ENCODE measurements at places on chromosomes 4 and X.

DNA sequence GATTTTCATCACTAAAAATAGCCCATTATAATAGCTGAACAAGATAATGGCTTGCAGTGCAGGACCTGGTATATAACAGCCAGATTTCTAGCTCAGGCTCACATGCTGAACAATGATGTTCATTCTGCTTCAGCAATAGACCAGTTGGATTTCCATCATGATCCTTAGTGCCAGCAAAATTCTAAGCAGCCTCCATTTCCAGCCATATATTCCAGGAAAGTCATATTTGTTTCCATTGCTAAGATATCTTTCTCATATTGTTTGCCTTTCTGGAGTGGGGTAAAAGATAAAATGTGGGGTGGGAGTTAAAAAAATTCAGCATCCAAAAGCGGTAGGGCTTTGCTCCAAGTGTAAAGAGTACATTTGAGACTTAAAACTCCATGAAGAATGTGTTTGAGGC lies 2344.1 kb downstream of the PCDH7 start:
- DNase-seq = no peak

DNA sequence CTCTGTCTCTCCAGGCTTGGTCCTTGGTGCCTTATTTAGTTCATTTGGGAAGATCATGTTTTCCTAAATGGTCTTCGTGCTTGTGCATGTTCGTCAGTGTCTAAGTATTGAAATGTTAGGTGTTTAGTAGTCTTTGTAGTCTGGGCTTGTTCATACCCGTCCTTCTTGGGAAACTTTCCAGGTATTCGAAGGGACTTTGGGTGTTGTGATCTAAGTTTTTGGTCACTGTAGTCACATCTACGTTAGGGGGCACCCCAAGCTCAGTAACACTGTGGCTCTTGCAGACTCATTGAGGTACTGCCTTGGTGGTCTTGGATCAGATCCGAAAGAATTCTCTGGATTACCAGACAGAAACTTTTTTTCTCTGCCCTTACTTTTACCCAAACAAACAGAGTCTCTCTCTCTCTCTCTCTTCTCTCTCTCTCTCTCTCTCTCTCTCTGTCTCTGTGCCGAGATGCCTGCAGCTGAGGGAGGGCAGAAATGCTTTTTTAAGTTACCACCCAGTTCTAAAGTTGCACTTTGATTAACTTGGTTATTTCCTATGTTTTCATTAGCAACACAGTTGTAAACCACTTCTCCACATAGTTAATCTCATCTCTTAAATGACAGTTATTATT lies 67.6 kb upstream of the SLC7A3 start:
- no peak for DNase-seq

- no peak for DNase-seq
These were observed 23.8 kb upstream of the RAPGEF2 start for GRCh38 chr4:159079074-159079473.

- DNase-seq = no peak
These were observed 21.4 kb upstream of the CENPU start for GRCh38 chr4:184755278-184755677.

DNA sequence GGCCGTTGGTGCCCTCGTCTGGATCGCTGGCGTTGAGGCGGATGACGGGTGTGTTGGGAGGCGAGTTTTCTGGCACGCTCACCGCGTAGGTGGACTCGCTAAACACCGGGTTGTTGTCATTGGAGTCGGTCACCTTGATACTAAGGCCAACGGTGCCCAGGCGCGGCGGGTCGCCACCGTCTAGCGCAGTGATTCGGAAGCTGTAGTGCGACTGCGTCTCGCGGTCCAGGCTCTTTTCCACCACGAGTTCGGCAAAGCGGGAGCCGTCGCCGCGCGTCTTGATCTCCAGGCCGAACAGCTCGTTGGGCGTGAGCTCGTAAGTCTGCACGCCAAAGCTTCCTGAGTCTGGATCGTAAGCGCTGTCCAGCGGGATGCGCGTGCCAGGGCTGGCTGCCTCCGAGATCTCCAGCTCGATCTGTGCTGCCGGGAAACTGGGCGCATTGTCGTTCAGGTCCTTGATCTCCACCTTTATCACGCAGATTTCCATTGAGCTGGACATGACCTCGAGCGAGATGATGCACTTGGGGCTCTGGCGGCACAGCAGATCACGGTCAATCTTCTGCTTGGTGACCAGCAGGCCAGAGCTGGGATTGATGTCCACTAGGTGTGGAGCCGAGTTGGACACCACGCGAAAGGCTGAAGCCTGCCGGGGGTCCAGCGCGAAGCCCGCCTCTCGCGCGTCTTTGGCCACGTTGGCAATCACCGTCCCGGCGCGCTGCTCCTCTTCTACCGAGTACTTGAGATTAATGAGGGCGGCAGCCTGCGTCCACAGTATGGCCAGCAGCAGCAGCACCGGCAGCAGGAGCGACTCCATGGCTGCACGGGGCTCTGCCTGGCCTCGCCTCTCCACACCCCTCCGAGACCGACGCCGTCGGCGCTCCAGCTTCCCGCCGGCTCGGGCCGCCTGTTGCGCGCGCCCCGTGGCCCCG lies 2.0 kb downstream of the PCDH19 start:
- no peak for DNase-seq

DNA sequence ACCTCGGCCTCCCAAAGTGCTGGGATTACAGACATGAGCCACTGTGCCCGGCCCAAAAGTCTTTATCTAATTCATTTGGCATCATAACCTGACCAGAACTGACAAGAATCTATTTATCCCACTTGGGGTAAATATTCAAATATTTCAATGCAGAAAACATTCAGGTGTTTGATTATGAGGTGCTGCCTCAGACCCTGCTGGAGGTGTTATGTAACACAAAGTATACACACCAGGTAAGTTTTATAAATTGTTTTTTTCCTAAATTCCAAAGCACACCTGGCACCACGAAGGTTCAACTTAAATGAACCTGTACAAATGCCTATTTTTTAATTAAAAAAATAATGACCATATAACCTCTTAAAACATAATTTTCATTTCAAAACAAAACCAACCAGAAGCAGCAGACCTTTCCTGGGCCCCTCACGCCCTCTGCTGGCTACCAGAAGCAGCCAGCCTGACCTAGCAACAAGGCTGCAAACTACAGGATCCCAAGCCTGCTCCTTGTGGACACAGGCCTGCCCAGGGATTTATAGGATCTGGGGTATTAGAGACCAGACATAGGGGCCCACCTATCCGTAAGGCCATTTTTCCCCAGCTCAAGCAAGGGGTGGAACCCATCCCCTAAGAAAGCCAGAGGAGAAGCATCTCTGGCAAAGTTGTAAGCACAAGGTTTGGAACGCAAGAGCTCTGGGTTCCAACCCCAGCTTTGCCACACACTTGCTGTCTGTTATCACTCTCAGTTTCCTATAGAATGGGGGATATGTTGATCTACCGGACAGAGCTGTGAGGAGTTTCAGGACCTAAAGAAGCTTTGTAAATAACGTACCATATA lies 11.7 kb downstream of the OTUD5 start:
- DNase-seq = no peak

DNA sequence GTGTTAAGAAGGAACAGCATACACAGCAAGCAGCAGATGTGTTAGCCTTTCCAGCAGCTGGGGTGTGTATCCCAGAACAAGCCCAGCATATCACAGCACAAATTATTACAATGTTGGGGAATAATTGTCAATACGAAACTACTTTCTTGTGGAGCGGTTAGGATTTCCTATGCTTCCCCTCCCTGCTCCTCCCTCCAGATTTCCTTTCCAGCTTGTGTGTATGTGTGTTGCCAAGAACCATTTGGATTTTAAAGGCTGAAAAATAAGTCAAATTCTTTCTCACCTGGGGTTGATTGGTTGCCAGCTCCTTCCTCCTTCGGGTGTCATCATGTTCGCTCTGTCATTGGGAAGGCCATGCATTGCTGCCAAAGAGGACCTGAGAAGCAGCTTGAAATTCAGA lies 178.2 kb upstream of the FRMPD4 start:
- no peak for DNase-seq

DNA sequence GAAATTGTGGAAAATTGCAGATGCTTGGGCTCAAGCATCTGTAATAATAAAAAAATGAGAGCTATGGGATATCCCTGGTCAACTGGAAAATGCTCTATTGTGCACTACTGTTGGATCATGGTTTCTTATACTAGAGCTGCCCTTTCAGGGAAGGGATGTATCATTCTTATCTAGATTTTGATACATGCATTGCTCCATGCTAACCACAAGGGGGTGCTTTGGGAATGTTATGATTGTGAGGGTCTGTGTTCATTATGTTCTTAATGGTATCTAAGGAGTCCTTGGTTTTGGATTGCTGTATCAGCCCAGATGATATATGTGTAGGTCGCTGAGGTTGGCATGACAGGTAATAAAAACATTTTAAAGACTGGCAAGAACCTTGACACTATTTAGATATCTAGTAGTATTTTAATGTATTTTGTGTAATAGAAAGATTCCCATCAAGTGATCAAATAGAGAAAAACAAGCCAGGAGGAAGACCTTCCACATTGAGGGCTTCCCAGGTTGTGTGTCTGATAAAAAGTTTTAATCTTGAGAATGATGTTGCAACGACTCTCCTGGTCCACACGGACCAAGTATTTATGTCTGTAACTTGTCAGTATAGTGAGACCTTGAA lies 49.2 kb upstream of the TLR2 start:
- no peak for DNase-seq

DNA sequence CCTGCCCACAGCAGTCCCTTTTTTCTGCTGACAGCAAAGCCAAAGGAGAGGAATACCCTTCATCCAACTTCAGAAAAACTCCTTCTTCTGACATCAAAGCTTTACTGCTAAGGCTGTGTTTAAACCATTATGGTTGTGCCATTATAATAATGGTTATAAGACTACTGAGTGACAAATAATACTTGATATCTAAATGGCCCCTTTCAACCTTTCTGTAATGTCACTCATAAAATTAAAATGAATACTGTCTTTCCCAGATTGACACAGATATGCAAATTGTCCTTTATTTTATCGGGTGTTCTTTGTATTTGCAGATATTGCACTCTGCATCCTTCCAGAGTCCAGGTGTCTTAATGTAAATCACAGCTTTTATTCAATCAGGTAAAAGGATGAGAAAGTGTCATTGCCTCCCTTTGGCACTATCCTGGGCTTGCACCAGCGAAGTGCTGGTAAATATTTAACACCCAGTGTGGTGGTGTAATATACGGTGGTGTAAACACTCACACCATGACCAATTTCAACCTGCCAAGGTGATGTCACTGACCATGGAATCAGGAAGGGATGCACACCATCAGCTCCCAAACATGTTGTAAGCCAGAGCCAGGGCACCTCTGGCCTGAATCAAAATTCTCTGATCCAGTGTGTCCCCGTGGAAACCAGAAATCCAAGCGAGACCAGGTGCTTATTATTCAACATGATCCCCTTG lies 139.4 kb upstream of the TENM3 start:
- DNase-seq = no peak

- no peak for DNase-seq
These were observed 19.0 kb upstream of the MRPL1 start for GRCh38 chr4:77843628-77844027.

- DNase-seq = no peak
These were observed 14.0 kb downstream of the NLGN3 start for GRCh38 chrX:71158603-71159002.

DNA sequence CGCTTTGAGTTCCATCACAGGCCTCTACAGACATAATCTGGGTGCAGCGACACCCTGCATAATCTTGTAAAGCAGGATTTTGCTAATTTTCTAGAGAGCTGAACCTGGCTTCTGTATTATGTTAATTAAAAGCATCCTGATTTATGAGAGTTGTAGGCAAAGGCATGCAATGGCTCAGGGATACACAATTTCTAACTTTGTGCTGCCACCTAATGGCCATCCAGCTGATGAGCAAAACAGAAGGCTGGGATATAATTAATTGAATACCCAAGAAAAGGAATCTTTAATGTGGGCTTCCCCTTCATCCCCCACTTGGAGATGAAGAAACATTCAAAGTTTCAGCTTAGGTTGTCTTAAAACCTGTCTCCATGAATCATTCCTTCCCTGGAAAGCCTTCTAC lies 78.1 kb downstream of the BMP15 start:
- DNase-seq = no peak

GRCh38 chrX:84336646-84337045 lies 148.6 kb upstream of the RPS6KA6 start:
- no peak for DNase-seq

- no peak for DNase-seq
These were observed 246.4 kb downstream of the FBXO8 start for GRCh38 chr4:174037049-174037448.

DNA sequence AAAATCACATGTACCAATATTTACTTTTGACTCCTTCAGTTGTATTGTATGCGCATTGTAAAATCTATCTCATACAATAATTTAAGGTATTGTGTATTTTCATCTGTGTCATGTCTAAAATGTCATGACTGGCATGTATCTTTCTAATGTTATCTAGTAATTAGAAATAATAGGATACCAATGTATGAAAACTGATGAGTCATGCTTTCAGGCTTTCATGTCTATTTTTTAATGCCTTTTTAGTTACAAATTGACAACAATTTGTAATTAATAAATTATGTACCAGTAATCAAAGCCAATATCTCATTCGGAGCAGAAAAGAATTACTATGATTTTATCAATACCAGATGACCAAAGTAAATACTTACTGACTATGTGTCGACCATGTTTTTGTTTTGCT lies 107.7 kb downstream of the GALNTL6 start:
- no peak for DNase-seq

- DNase-seq = no peak
These were observed 61.8 kb upstream of the SFRP2 start for GRCh38 chr4:153850533-153851280.

DNA sequence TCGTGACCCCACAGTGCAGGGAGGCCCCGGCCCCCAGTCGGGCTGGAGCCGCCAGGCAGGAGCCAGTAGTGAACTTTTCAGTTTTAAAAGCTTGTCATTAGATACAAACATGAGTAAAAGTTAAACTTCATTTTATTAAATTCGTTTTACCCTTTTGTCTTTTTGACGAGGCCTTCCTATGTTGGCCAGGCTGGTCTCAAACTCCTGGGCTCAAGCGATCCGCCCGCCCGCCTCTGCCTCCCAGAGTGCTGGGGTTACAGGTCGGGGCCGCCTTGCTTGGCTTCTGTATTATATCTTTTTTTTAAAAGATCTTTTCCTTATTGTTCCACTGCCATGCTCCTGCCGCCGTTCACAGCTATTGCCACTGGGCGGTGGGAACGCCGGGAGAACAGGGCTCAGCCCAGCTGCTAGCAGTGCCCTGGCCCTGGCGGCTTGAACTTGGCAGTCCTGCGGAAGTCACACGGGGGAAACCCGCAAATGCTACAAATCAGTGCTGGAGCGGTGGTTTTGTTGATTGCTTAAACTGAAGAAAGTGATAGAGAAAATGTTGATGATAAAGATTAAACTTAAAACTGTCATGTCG lies 968 bp upstream of the NELFA start:
- DNase-seq = no peak
